ENCODE measurements at places on chromosomes 6 and 20. TPM values are rescaled to one million over a fixed set of nuclear protein-coding genes. Genes with fewer than 3 reads are reported as not detected.

Gene PPIL6
- total RNA-seq: 1.6 TPM

Gene TFB1M
- total RNA-seq: 20.5 TPM

GRCh38 chr20:50165684-50166554 lies 12.4 kb upstream of the PEDS1 start:
- DNase-seq: peak; percentile 100

Gene MRPL2
- total RNA-seq: 43.7 TPM

DNA sequence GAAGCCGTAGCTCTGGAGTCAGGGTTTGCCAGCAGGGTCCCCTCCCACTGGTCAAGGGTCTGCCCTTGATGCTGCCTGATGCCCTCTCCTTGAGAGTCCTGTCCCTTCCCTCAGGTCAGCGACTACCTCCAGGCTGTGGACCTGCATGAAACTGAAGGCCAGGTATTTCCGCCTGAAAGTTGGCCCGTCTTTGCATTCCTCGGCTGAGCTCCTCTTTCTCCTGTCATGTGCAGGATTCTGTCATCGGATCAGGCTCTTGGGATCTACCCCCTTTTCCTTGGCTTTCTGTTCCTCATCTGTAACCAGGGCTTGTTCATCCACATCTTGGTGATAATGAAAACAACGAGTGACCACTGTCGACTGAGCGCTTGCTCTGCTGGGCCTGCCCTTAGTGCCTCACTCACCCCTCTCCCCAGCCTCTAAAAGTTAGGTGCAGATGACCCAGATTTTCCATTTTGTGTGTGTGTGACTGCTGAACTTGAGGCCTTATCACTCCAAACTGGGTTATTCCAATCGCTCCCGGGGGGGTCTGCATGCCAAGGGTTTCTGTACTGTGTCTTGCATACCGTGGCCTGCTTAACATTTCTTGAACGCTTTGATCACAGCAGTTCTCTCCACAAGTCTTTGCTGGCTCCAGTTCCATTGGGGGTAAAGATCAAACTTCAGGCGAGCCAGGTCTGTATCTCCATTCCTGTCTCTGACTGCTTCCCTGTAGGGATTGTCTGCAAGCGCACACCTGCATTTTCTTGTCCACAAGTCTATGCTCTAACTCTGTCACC lies 81.6 kb downstream of the DTD1 start:
- no peak for DNase-seq

Gene TRAPPC3L
- not detected for total RNA-seq

DNA sequence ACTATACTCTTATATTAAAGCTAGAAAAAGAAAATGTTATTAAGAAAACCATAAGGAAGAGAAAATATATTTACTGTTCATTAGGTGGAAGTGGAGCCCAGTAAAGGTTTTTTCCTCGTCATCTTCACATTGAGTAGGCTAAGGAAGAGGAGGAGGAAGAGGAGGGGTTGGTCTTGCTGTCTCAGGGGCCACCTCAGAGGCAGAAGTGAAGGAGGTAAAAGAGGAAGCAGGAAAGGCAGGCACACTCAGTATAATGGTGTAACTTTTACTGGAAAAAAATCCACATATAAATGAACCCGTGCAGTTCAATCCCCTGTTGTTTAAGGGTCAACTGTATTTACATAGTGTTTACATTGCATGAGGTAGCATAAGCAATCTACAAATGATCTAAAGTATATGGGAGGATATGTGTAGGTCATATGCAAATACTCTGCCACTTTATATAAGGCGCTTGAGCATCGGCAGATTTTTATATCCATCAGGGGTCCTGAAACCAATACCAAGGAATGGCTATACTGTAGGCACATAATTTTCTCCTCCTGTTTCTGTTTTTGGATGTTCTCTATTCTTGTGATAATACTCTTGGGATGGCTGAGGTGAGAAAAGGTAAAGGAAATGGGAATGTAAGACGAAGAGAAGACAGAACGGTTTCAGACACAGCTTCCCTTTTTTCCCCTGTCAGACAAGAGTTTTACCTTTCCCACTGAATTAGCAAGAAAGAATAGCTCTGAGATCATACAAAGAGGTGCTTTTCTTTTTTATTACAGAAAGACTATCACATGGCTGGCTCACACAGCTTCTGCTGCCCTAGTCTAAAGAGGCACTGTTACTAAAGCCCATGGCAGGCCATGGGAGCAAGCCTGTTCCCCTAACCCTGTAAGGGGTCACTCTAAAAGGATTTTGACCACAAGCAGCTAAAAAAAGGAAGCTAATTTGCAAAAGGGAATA lies 59.9 kb downstream of the NUDT3 start:
- no peak for DNase-seq

Gene TPBG
- 54.1 TPM for total RNA-seq

All from kidney epithelial cell (primary cell).